B cell (primary cell): ENCODE measurements at places on chromosomes 7 and 10.

- DNase-seq: no peak
Measured at GRCh38 chr7:55052741-55053427, 34.1 kb downstream of the EGFR start.

DNA sequence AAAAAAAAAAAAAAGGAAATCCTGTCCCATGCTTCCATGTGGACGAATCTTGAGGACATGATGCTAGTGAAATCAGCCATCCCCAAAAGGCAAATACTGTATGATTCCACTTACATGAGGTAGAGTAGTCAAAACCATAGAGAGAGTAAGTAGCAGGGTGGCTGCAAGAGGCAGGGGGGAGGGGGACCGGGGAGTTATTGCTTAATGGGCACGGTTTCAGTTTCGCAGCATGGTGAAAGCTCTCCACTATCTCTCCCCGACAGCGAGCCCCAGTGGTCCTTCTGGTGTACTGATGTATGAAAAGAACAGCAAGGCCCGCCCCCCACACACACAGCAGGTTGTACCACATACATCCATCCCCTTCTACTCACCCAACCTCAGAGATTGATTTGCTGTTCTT lies 32.8 kb downstream of the NOD1 start:
- peak; percentile 91 for DNase-seq

DNA sequence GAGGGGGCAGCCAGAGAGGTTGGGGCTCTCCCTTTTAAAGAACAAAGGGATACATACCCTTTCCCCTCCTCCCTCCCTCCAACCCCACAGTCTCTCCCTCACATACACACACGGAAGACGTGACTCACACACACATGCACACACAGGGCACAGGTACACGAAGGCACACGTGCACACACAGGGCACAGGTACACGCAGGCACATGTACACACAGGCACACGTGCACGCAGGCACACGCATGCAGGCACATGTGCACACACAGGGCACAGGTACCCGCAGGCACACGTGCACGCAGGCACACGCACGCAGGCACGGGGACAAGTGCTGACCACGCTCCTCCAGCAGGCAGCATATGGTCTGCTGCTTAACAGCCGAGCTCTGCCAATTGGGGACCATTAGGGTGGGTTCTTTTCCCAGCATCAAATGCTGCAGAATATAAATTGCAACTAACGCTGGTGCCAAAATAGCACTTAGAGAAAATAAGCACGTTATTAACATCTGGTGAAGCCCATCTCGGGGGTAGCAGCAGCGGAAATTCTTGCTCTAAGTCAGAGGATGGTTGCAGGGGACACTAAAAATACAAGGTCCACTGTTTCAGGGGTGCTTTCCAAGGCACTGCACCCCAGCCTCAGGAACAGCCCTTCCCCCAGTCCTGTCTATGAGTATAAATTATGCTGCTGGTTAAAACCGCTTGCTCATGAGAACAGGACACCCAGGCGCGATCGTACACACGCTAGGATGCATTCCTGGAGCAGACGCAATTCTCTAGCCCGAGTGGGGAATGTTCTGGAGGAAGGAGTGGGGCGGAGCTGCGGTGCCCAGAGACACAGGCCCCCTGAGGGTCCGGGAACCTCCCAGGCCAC lies 55.2 kb upstream of the TNRC18 start:
- DNase-seq: no peak

- DNase-seq: no peak
Measured at GRCh38 chr7:69782917-69783684, 184.8 kb downstream of the AUTS2 start.

DNA sequence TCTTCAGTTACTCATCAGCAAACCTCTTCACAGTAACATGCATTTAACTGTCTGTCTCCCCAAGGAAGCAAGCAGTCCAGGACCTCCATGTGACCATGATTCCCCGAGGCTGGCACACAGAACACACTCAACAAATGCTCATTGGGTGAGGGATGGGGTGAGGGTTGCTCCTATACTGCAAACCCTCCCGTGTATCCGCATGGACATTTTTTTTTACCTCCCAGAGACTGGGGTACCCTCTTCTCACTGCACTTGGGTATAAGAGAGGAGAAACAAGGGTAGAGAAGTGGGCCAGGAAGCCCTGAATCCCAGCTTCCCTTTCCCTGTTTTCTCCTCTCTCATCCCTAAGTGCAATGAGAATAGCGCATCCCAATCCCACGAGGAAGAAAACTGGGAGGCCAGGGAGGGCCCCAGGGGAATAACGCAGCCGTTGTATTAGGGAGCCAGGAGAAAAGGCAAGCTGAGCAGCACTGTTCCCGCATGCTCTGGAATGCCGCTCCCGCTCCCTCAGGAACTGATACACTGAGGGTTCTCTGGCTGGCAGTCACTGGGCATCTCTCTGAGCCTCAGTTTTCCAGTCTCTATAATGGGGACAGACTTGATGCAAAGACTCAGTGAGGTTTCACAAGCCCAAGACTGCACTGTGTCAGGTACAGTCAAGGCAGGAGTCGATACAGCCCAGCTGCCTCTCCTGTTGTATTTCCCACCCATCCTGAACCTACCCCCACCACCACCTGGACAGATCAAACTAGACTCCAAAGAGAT lies 134.6 kb downstream of the GRID1 start:
- no peak for DNase-seq

DNA sequence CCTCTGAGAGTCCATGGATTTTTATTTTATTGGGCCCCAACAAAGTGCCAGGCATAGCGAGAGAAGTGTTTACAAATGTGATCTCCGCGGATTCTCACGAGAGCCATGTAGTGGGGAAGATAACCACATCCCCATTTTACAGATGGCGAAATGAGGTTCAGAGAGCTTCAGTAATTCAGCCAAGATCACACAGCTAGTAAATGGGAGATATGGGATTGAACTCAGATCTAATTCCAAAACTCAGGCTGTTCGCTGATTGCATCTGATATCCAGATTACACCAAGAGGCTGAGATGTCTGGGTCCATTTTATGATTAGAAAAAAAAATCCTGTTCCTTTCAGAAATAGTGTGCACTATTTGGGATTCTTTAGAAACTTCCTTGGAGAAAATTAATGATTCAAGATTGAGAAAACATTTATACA lies 1.3 kb downstream of the FAS start:
- no peak for DNase-seq

DNA sequence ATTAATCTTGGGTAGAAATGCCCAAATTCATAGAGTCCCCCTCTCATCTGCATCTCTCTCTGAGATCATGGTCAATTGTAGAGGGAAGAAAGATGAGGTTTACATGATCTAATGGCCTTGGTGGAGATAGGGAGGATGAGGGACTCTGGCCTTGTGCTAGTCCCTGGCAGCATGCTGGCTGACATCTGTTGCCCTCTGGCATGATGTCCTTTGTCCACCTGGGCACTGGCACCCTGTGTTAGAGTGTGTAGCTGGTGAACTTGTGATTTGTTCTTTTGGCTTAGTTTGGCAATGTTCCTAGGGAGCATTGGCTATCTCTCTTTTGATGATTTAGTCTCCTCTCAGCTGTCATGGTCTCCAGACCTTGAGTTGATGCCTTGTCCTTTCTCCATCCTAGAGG lies 103.2 kb downstream of the DYNC1I1 start:
- no peak for DNase-seq

GRCh38 chr7:3146571-3147226 lies 103.0 kb upstream of the CARD11 start:
- DNase-seq: no peak

GRCh38 chr10:72085864-72086465 lies 2.4 kb downstream of the SPOCK2 start:
- DNase-seq: no peak

DNA sequence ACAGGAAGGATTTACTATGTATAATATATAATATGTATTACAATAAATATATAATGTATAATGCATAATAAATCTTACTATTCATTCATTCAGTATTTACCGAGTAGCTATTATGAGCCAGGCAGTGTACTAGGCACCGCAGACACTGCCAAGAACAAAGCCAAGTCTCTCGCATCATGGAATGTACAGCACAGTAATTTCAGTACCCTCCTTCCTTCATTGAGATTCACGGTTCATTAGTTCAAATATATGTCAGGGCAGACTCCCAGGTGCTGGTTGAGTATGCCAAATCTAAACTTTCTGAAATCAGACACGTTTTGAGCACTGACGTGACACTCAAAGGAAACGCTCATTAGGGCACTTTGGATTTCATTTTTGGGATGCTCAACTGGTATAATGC lies 9.1 kb downstream of the USP6NL start:
- DNase-seq: no peak

DNA sequence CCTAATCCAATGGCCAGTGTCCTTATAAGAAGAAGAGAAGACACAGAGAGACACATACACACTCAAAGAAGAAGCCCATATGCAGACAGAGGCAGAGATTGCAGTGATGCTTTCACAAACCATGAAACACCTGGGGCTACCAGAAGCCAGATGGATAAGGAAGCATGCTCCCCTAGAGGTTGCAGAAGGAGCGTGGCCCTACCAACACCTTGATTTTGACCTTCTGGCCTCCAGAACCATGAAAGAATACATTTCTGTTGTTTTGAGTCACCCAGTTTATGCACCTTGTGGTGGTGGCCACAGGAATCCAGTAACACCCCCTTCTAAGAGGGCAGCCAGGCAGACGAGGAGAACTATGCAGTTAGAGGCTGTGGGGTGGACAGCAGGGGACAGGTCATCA lies 43.5 kb downstream of the AOC1 start:
- DNase-seq: no peak

DNA sequence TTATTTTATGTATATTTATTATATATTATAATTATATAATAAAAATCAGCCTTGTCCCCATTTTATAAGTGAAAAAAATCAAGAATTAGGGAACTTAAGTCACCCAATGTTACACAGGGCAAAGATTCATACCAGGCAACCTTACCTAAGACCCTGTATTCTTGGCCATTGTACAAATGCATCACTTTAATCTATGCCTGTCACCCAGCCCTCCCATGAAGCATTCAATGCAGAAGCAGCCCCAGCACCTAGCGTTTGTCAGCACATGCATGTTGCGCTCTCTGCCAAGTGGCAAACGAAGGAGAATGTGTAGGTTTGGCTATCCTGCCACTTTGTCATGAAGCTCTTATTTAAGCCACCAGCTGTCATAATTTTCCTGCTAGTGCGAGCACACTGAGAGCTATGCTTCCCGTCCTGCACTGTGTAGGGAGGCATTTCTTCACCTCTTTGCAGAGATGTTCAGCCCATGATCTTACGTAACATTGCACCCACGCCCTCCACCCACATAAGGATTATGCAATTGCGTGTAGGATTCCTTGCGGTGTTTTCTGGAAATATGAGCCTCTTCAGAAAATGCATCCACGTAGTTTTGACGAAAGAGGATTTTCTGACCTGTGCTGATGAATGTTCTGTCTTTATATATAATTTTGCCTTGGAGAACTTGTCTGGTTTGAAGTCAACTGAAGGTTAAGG lies 7.7 kb upstream of the COBL start:
- no peak for DNase-seq

DNA sequence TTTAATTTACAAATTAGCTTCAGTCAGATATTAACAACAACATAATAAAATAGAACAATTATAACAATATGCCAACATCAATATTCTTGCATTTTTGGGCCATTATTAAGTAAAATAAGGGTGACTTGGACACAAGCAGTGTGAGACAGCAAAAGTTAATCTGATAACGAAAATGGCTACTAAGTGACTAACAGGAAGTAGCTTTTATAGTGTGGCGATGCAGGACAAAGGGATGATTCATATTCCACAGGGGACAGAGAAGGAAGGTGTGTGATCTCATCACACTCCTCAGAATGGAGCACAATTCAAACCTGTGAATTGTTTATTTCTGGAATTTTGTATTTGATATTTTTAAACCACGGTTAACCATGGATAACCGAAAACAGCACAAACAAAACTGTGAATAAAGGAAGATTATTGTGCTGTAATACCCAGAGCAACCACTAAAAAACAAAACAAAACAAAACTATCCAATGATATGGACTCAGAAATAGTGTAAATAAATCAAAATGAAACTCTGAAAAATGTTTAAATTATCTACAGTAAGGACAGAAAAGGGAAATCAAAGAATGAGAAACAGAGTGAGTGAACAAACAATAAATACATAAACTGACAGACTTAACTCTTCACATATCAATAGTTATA lies 66.9 kb upstream of the TFEC start:
- DNase-seq: no peak

- peak; percentile 66 for DNase-seq
Measured at GRCh38 chr10:89296220-89296648, 5.6 kb upstream of the IFIT2 start.

- no peak for DNase-seq
Measured at GRCh38 chr7:34073676-34074075, 168.3 kb downstream of the BMPER start.

- no peak for DNase-seq
Measured at GRCh38 chr10:48940958-48941357, 1.3 kb upstream of the LRRC18 start.

- peak; percentile 19 for DNase-seq
Measured at GRCh38 chr10:62424026-62424425, 49.9 kb downstream of the ZNF365 start.

DNA sequence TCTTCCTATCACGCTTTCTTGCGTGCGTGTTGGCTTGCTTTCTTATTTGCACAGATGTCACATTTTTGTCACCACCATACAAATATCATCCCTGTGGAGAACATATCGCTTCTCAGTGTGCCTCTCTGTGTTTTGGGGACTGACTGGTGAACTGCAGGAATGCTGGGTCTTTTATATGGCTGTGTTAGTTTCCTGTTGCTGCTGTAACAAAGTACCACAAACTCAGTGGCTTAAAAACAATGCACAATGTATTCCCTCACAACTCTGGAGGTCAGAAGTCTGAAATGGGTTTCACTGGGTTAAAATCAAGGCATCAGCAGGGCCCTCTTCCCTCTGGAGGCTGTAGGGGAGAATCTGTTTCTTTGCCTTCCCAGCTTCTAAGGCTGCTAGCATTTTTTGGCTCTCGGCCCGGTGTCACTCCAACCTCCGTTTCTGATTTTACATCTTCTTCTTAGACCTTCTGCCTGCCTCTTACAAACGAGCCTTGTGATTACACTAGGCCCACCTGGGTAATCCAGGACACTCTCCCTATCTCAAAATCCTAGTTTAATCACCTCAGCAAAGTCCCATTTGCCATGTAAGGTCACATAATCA lies 82.0 kb downstream of the LRMDA start:
- DNase-seq: no peak

- DNase-seq: no peak
Measured at GRCh38 chr10:61130366-61130765, 186.4 kb upstream of the RHOBTB1 start.

- peak; percentile 4 for DNase-seq
Measured at GRCh38 chr7:138838166-138838565, 40.2 kb upstream of the ATP6V0A4 start.

- DNase-seq: peak; percentile 50
Measured at GRCh38 chr7:130114374-130114773, 44.0 kb downstream of the KLHDC10 start.

GRCh38 chr10:118141471-118141870 lies 94.7 kb upstream of the RAB11FIP2 start:
- no peak for DNase-seq

DNA sequence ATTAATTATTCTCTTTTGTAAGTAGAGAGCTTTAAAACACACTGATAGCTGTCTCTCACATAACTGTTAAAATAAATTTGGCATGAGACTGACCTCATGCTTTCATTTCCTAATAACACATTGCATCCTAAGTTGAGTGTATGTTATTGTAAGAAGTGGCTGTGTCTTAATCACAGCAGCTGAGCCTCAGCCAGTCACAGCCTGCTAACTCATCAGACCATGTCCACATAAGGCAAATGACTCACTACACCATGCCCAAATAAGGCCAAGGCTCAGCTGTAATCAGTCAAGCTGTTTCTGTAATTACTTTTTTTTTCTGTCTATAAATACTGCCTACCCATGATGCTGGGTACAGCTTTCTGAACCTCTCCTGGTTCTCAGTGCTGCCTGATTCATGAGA lies 860.9 kb downstream of the XPNPEP1 start:
- no peak for DNase-seq
